Central memory CD4-positive, alpha-beta T cell (primary cell): ENCODE measurements at places on chromosomes 3 and 15.

DNA sequence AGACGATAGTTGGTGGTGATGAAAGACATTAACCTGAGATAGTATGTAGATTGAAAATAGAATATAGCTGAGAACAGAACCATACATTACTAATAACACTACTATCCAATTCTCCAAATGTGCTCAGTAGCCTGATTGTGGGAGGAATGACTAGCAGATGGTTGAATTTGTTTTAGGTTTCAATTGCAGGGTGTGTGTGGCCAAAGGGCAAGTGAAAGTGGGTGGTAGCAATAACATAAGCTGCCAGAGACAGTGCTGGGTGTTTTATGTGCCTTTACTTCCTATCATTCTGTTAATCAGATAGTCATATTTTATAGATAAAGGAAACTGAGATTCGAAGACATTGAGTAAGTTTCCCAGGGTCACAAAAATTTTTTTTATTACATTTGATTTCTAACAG is 249.5 kb upstream of the ARL6 start:
- no peak for DNase-seq

- no peak for DNase-seq
Measured at GRCh38 chr3:126851934-126852333, 131.0 kb upstream of the PLXNA1 start.

DNA sequence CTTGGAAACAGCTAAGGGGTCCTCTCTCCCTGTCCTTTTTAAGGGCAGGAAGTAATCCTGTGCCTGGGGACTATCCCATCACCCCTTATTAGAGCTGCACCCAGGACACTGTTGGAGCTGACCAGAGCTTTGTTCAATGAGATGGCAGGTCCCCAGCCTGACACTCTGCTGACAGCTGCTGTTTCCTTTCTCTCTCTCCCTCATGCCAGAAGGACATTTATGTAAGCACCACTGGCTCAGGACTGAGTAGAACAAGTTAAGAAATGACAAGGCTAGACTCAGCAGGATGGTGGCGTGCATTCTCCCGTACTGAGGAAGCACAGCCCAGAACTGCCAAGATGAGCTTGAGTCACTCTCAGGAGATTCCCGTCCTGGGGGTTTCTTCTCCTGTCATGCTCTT is 17.3 kb downstream of the GJD2 start:
- DNase-seq = no peak

- DNase-seq = no peak
Measured at GRCh38 chr3:51637144-51637940, 33.7 kb upstream of the TEX264 start.

DNA sequence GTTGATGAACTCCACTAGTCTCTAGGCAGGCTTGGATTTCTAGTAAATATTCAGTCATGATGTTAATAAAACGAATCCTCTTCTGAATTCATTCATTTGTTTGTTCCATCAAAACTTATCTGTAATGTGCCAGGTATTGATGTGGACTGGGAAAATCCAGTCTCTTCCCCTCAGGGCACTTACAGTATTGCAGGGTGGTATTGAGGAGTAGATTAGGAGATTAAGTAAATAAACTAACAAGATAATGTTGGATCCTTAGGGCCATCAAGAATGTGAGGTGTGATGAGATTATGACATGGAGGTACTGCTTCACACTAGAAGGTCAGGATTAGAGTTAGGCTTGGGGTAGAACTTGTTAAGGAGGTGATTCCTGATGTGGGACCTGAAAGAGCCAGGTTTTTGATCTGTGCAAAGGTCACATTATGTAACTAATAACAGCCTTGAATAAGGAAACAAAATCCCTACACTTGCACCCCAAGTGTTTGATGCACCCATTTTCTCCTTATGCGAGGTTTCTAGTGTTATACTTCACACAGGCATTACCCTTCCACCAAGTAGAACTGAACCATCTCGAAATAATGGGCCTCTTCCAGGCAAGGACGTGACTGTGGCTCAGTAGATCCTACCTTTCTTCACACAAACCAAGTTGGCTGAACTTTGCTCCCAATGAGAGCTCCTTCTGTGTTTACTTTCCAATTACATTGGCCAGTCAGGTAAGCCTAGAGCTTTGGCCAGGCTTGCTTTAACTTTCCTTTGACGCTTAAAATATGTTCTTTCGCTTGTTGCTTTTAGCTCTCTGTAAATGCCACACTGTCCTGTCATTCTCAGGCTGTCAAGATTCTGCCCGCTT is 16.7 kb downstream of the MCTP2 start:
- DNase-seq = no peak

DNA sequence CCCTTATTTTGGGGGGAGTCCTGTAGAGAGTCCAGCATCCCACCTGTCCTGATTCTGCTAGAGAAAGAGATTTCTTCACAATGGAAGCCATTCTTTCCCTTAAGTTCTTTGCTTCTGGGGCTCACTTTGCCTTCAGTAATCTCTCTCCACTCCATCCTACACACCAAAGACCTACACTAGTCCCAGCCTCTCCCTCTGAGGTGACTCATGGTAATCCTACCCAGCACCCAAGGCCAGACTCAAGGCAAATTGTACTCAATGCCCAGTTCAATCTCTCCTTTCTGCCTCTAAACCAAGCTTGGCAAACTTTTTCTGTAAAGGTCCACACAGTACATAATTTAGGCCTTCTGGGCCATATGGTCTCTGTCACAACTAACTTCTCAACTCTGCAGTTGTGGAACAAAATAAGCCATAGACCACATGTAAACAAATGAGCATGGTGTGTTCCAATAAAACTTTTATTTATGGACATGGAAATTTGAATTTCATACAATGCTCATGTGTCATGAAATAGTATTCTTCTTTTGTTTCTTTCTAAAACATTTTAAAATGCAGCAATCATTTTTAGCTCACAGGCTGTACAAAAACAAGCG is 72.5 kb downstream of the MRPL46 start:
- DNase-seq = no peak
